Dorsolateral prefrontal cortex (tissue), 122 donors: ENCODE measurements at places on chromosomes 11 and 22.

DNA sequence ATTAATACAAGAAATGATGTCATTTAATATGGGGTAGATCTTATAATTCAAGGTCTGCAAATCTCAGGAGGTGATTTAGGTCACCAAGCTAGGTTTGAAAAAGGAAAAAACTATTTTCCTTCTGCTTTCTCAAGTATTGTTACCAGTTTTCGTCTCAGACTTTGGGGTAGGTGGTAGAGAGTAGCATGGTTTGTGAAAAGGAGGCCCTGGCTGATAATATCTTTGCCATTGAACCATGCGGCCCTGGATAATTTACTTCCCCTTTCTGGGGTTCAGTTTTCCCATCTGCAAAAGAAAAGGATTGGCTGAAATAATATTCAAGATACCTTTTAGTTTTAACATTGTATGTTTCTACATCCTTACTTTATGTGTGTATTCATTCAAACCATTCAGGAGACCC lies 92.1 kb downstream of the WNT11 start:
- no peak for DNase-seq

DNA sequence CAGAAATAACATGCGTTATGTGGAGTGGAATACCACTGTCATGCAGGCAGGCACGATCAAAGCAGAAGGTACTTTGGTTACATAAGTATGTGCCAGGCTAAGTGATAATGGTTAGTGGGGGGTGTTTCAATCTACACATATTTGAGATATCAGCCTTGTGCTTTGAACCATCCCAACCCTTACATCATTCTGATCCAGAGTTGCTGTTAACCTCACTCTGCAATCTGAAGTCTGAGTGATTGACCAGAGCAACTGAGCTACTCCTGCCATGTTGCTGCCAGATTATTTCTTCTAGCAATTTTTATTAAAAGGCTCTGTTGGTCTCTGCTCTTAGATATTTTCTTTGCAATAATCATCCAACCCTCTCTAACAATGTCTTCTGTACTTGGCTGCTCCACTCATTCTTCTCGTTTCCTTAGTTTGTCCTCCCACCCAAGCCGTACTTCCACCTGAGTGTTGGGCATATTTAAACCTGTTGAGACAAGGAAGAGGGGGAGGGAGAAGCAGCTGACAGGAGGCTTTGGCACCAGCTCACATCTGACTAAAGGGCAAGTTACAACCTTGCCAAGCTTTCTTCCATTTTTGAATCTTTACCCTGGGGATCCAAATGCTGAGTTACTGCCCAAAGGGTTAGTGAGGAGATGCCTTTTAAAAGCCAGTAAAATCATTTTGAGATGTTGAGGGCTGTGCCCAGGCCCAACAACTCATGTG lies 114.1 kb upstream of the SESN3 start:
- no peak for DNase-seq

DNA sequence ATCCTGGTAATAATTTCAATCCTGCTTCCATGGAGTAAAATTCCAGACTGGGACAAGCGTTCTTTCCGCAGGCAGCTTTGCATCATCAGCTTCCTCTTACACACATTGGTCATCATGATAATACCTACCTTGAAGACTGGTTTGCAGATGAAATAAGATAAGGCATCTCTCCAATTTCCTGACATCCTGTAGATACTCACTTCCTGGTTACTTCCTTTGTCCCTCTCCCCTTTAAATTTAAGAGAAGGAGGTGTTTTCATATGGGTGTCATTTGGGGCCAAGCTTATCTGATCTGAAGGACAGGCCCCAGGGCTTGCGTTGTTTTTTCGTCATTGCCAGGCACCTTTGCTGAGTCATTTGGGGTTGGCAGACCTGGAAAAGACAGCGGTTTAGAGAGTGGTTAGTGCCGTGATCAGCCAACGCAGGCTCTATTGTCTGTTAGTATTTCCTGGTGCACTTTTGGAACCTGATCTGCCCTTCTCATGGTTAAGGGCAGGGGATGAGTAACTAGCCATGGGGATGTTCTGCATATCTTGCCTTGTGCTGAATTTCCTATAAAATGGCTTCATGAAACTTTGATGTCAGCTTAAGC lies 24.1 kb downstream of the GRAMD1B start:
- DNase-seq, result no peak

DNA sequence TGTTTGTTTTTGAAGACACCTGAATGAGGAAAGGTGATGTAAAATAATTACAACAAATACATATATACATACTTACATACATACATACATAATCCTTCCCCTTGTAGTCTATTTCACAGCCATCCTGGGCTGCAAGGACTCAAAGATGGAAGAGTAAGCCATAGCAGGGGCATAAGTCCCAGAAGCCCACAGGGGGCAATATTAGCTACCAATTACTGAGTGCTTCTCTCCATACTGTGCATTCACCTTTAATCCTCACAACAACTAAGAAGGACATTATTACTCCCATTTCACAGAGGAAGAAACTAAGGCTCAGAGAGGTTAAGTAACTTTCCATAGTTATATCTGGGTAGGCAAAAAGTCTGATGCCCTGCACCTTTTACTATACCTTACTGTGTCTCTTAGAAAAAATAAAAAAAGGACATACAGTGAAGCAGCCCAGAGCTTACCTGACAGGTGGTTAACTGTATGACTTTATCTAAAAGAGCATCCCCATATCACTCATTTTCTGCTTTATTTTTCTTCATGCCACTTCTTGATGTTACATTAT lies 2.7 kb downstream of the SERGEF start:
- DNase-seq, result no peak

DNA sequence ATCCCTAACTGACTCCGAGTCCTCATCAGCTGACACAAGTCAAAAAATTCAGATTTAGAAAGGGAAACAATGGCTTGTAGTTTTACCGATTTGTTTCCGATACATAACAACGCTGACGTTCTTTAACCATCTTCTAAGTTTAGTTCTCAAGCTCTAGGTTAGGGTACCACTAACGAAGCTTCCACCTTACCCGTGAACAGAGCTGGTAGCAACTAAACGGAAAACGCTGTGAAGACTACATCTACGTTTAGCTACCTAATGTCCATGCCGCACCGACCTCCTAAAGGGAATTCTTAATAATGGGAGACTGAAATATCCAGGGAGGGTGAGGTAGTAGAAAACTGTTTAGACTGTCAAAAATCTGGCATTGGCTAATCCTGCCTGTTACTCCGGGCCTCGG lies 1.0 kb downstream of the NUP98 start:
- no peak for DNase-seq

DNA sequence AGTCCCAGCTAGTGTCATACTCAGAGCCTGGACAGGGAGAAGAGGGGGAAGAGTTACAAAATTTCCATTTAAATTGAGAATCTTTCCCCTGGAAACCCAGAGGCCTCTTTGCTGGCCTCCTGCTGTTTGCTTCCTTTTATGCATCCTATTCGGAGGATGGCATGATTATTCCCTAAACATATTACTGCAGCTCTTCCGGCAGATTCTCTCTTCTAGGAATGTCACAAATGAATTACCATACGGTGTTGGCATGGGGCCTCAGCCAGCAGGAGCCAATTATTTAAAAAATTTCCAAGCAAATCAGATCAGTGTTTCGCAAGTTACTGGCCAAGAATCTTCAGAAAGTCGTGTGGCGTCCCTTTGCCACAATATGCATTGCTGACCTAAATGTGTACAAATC lies 326.7 kb upstream of the NCAM1 start:
- no peak for DNase-seq

GRCh38 chr11:111730871-111731591 lies 35.2 kb downstream of the PPP2R1B start:
- no peak for DNase-seq

DNA sequence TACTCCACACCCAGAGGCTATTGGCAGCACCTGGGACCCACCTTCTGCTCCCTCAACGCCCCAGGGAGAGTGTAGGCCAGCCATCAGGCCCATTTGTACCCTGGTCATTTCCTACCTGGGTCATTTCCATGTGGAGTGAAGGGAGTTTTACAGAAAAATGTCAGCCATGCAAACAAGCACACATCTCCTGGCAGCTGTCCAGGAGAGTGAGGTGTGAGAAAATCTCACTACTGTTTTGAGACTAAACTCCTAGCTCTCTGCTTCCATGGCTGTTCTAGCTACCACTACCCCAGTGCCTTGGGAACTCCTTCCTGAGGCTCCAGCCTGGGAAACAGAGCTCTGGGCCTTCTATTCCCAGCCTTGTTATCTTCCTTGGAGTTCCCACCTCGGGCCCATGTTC lies 2.8 kb upstream of the TMPRSS13 start:
- no peak for DNase-seq

DNA sequence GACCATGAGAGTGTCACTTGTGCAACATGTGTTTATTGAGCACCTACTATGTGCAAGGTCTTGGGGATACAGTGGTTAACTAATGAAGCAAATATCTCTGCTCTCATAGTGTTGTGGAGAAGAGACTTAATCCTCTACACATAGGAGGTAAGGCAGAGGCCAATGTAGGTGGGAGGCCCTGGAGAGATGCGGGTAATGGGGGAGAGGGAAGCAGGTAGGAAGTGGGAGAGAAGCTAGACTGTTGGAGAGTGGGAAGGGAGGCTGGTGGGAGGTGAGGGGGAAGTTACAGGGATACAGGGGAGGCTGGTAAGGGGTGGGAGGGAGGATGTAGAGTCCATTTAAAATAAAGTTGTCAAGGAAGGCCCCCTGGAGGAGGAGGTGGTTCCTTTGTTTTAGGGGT lies 240.0 kb downstream of the MIAT start:
- DNase-seq, result no peak

DNA sequence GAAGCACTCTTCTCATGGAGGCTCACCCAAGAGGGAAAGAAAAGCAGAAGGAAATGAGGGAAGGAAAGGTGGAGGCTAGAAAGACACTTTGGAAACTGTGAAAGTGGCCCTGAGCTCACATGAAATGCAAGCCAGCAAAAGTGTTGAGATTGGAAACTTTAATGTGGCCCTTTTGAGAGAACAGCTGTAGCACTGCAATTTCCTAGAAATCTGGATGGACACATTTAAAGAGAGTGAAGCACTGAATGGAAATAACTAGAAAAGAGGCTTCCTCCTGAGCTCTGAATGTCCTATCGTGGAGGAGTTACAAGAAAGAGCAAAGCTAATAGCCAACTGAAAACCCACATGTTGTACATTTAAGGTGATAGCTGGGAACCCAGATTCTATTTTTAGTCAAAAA lies 56.0 kb downstream of the LIF start:
- no peak for DNase-seq

GRCh38 chr11:69086152-69087132 lies 37.7 kb downstream of the TPCN2 start:
- DNase-seq, result peak; percentile 70

DNA sequence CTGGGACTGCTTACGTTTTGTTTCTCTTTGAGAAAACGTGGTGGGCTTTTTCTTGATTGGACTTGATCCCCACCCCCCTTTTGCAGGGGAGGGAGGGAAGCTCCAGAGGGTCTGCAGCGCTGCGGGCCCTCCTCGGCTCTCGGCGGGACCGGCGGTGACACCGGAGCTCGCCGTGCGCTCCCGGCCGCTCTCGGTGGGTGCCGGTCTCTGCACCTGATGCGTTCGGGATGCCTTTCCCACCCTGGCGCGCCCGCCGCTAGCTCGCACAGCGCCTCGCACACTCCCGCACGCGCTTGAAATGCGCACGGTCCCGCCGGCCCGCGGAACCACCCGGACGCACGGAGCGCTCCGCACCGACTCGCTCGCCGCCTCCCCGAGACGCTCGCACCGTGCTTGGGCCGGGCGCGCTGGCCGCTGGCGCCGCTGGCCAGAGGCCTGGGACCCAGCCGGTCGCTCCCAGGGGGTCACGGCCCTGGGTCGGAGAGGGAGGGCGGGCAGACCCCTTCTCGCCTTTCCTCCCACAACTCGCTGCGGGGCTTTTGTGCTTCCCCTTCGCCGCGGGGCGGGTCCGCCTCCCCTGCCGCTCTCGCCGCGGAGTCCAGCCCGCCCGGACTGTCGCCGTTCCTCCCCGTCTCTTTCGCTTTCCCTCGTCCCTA lies 1.0 kb downstream of the ZBTB16 start:
- DNase-seq, result peak; percentile 64

DNA sequence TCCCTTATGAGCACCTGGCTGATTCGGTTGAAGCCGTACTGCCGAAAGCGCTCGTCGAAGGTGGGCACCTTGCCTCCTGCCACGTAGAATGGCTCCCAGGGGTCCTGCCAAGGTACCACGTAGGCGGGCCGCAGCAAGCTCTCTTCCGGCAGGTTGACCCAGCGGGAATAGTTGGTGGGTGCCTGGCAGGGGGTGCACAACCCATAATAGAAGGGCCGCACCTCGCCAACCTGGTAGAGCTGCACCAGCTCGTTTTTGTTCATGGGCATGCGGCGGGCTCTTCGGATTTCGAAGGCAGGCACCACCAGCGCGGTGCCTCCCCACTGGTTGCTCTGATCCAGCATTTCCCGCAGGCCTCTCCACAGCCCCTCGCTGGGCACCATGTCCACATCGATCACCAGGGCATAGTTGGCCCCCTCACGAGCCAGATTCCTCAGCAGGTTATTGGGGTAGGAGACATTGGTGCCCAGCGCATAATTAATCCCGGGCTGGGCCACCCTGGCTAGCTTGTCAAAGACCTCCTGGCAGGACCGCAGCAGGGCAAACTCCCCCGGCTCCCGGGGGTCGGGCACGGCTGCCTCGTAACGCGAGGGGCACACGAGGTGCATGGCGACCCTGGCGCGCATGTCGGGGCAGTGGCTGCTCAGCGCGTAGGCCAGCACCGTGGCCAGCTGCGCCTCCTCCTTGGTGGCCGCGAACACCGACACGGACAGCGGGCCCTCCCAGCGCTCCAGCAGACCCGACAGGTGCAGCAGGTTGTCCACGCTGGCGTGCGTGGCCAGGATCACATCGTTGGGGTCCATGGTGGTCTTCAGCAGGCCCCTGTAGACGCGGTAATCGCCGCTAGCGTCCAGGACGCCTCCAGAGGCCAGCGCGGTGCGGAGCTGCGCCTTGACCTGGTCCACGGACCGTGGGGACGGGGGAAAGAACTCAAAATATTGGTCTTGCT lies 679 bp downstream of the B4GAT1 start:
- DNase-seq, result no peak

DNA sequence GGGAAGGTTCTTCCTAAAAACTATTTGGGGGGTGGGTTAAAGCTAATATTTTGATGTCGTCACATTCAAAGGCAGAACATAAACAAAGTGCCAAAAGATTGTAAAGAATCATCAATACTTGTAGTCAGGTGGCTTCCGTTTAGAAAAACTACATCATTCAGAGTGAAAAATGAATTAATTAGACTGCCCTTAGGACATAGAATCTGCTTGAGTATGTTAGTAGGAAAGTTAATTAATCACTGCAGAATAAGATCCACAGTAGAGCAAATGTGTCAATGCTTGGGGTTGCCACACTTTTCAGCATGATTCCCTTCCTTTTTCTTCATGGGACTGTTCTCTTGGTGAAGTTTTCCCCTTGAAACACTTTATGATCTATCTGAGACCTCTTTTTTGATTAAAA lies 166.8 kb upstream of the MTNR1B start:
- DNase-seq, result no peak

DNA sequence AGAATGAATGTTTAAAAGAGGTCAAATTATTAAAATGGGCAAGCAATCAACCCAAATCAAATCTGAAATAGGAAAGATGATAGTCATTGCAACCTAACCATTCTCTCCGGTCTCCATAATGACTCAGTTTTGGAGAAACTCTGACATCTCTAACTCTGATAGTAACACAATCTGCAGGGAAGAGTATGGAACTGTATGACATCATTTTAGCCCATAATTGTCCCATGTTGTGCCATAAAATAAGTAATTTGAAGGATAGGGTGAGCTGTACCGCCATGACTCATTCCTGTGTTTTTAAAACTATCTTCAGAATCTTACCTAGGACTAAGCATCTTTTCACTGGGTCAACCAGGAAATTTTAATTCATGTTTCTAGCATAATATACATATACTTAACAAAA lies 350.8 kb downstream of the DLG2 start:
- no peak for DNase-seq
